ENCODE measurements at places on chromosomes 7 and 10.

- no peak for DNase-seq
Observed at GRCh38 chr7:55191161-55191925, 172.5 kb downstream of the EGFR start.

- DNase-seq: no peak
Observed at GRCh38 chr10:37789590-37789989, 67.8 kb downstream of the ZNF248 start.

DNA sequence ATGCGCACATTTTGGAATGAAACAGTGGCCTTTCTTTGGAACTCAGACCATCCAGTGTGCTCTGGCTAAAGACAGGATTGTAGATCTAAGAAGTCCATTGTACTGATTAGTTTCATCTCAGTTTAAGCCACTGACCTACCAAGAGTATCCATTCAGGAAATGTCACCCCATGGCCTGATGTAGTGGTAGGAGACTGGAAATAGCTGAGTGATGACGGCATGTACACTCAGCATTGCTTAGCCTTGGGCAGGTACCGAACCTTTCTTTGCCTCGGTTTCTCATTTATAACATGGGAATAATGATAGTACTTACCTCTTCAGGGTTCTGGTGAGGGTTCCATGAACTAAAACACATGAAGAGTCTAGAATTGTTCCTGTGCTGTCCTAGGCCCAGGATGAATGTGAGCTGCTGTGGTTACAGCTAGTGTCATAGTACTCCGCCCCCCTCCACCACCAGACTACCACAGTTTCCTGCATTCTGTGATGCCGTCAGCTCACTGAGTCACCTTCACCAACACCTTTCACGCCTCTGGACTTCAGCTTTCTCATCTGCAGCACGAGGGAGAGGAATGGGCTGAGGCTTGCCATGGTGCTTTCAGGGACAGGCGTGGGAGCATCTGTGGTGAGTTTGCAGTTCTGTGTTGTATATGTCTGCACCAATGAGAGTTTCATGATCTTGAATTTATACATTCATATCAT lies 484.0 kb upstream of the GALNT17 start:
- DNase-seq: no peak

DNA sequence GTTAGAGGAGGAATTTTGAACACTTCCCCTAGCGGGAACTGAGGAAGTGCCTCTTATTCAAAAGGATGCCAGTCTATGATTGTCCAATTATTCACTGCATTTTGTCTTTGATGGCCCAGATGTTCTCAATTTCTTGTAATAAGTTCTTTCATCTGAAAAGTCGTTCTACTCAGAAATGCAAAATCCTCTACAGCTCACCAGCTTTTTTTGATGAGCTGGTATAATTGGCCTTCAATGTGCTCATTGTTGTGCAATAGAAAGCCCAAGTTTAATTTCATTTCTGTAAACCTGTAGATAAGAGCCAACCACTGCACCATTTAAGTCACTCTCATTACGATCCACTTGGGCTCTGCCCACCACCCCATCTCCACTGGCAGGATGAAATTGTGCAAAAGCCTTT lies 978.7 kb upstream of the AUTS2 start:
- DNase-seq: no peak

DNA sequence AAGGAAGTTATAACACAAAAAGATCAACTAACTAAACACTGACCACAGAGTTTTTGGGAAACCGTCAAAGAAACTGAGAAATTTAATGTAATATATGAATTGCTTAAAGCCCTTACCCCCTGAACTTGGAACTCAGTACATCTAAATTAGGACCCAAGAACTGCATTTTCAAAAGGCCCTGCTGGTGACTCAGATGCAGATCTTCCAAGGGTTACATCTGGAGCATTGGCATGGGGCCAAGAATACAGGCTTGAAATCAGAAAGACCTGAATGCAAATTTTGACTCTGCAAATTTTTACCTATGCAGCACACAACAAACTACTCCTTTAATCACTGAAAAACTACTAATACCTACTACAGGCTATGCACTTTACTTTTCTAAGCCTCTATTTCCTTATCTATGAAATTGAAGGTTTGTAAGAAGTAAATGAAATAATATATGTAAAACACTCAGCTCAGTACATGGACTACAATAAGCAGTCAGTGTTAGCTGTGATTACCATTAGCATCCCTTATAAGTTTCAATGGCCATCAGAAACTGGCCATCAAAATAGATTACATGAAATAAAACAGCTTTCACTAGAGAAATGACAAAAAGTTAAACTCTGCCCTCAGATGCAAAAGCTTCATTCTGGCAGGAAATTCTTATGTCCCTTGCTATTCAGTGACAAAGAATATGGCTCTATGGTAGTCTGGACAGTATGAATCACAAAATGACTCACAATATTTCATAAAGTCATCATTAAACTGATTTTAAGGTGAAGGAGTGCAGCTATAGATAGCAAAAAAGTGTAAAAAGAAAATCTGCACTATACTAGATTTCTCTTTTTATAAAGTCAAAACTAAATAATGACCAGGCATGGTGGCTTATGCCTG lies 43.6 kb downstream of the NSUN6 start:
- DNase-seq: no peak

DNA sequence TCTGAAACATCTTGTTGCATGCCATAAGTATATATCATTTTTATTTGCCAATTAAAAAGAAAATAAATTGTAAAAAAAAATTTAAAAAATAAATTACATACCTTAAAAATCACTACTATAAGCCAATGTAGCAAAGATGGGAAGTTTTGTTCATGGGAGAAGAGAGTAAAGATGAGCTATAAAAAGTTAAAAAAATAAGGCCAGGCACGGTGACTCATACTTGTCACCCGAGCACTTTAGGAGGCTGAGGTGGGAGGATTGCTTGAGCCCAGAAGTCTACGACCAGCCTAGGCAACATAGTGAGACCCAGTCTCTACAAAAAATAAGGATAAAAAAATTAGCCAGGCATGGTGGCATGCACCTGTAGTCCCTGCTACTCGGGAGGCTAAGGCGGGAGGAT lies 8.4 kb upstream of the STK32C start:
- DNase-seq: no peak

- DNase-seq: no peak
Observed at GRCh38 chr7:29289156-29290021, 94.8 kb downstream of the CHN2 start.

DNA sequence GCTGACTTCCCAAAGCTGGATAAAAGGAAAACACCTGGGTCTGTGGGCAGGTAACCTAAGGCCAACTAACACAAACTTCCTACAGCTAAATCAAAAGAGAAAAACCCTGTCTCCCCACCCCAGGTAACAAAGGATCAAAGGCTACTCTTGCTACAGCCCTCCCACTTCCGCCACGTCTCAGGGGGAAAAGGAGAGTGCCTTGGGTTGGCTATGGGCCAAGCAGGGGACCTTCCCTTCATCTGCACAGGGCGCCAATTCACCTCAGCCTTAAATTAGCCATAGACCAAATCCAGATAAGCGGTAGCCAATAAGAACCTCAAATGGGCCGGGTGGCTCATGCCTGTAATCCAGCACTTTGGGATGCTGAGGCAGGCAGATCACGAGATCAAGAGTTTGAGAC lies 69.1 kb upstream of the LANCL2 start:
- no peak for DNase-seq

DNA sequence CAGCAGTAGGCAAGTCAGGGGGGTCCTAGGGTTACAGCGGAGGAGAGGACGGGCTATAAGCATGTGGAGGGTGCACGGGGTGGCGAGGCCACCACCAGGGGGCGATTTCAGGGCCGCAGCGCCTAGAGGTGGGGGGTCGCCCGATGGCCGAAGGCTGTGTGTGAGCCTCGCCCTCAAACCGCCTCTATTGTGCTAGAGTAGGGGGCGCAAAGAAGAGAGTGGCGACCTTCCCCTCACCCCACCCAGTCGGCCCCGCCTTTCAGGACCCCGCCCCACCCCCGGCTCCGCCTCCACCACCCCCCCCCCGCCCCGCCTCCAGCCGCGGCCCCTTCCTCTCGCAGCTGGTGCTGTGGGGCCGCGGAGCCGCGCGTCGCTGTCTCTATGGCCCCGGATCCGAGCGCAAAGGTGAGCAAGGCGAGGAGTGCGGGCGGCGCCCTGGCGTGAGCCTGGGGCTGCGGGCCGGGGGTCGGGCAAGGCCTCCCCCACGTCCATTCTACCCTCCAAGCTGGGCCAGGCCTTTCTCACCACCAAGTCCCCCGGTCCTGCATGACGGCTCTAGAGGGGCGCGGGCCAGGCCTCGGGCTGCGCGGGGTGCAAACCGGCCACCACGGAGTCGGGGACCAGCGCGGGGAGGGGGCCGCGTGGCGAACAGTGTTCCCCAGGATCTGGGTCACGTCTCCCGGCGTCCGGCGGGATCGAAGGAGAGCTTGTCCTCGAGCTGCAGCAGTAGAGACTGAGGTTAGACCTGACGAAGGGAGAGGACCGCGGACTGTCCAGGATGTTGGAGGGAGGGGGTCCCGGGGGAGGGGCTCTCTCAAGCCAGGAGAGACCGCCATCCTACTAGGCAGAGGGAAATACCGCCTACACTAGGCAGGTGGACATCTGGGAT lies at the start of gene SEMA4G:
TSS of gene SEMA4G (plus strand) at position 318 of the 889 bp plus-strand sequence. CDS start 3,409 bp downstream, outside the sequence.
- peak; percentile 40 for DNase-seq

DNA sequence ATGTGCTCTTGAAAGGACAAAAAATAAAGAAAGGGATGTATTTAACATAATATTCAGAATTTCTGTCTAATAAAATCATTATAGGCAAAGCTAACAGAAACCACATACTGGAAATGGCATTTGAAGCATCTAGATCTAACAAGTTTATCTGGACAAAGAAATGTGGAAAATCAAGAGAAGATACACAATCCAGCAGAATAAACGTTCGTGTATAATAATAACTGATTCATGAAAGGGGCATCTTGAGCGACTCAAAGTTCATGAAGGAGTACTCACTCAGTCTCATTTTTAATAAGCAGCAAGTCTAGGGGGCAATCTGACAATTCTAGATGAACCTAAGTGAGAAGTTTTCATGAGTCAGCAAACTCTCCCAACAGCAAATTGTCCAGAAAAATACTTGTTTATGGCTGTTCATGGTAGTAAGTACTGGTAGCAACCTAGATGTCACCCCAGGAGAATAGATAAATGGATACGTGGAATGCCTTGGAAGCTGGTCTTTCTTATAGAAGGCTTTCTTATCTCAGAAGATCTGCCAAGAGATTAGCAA lies 541.8 kb downstream of the INHBA start:
- no peak for DNase-seq

GRCh38 chr7:14332155-14332554 lies 342.7 kb upstream of the ETV1 start:
- DNase-seq: no peak

DNA sequence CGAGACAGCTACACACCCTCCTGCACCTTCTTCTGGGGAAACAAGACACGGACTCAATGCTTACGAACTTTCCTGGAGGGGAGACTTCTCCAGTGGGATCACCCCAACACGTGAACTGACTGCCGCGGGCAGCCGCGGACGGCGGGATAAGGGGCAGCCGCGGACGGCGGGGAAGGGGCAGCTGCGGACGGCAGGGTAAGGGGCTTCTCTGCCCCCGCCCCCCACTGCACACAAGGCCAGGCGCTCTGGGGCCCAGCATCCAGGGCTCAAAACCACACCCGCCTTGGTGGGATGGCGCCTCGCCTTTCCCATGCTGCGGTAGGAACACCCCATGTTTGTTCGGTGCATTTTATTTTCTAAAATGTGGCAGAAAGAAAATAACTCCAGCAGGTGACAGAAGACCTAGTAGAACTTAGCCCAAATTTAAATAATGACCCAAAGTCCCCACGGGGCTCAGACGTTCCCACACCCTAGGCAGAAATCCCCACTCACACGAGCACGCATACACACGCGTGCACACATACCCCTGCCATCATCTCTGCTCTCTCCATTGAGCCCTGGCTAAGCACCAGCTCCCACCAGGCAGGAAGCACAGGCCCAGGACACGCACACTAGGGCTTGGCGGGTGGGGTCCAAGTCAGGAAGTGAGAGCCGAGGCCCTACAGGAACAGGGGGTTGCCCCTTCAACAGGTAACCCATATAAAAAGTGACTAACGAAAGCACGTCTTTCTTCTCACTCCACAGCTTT lies 26.6 kb upstream of the GPR146 start:
- DNase-seq: no peak

DNA sequence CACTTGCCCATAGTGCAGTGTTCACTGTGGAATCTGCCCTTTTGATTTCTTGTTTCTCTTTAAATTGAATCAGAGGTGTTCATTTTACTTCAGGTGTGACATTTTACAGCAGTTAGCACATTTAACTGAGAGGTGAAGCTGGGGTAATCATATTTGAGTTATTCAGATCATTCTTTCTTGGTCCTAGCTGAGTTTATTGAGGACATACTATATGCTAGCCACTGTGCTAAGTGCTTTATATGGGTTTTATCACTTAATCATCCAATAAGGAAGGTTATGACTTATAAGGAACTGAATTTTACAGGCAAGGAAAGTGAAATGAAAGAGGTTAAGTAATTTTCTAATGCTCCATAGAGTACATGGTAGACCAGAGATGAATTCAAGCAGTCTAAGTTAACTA lies 79.7 kb downstream of the PON1 start:
- no peak for DNase-seq

- no peak for DNase-seq
Observed at GRCh38 chr7:63092951-63093350, 905.7 kb upstream of the ZNF722 start.

DNA sequence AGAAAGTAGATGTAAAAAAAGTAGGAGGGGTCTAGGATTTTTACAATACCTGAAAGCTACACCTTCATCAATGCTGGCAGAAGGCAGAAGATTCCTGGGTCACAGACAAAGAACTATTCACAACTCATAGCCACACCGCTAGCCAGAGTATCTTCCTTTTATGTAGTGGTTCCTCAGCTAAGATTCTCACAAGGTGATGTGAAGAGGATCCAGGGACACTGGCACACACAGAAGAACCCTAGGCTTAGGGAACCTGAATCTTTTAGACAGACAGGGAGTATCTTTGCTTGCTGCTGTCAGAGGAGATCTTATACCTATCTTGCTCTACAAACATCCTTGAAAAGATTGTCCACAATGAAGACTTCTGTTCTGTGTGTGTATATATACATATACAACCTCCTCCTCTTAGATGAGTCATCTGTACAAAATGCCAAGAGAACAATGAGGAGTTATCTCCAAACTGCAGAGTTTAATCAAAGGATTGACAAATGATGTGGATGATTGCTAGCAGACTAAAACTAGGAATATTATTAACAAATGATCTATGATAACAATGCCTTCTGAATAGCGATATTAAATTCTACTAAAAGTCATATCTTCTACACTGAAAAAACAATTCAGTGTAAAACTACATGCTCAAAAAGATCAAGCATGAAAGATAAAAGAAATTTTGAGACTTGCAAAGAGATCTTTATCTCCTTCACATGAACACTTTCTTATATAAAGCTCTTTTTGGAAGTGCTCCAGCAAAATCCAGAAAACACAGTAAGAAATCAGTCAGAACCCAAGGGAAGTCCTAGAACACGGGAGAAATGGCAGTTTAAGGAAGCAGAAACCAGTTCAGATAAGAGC lies 409.3 kb downstream of the PARD3 start:
- no peak for DNase-seq

GRCh38 chr7:146654048-146654447 lies 537.4 kb downstream of the CNTNAP2 start:
- DNase-seq: no peak

GRCh38 chr10:78754269-78755062 lies 314.3 kb upstream of the ZMIZ1 start:
- DNase-seq: no peak

GRCh38 chr7:47227762-47228177 lies 354.1 kb downstream of the TNS3 start:
- no peak for DNase-seq

All from CMK (cell line).